ENCODE measurements at places on chromosomes 7 and 10. TPM values are rescaled to one million over a fixed set of nuclear protein-coding genes. Genes with fewer than 3 reads are reported as not detected.

GRCh38 chr10:29643771-29644501 lies 9.2 kb upstream of the SVIL start:
- no peak overlapping the region for H3K4me3 ChIP-seq
- H3K27me3 ChIP-seq, result peaks cover 15% of the 10 kb centered on the region
- no peaks in the 10 kb centered on the region for H3K36me3 ChIP-seq
- DNase-seq, result no peak

- no peak overlapping the region for H3K4me3 ChIP-seq
- no peak for DNase-seq
- H3K27ac ChIP-seq, result no peak overlapping the region
- H3K36me3 ChIP-seq, result no peaks in the 10 kb centered on the region
- peaks cover 43% of the 10 kb centered on the region for H3K27me3 ChIP-seq
These were observed 38.5 kb downstream of the IGF2BP3 start for GRCh38 chr7:23431702-23432199.

GRCh38 chr10:62744136-62744535 lies 60.4 kb upstream of the ADO start:
- no peak overlapping the region for H3K27ac ChIP-seq
- DNase-seq, result no peak
- no peak overlapping the region for H3K4me3 ChIP-seq
- H3K36me3 ChIP-seq, result no peaks in the 10 kb centered on the region

NAT16 gene
- not detected for total RNA-seq

DNA sequence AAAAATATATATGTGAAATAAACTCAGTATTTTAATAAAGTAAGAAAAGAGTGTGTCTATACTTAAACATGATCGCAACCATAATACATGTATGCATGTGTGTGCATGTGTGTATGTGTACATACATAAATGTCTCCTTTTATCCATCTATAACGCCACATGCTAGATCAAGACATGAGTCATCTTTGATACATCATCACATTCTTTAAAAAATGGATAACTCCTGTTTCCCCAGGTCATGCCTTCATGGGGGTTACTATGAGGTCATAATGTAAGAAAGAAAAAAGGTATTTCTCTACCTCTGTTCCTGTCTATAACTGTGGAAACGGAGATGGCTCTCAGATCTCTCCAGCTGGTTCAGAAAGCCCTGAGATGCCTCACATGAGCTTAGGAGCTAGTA lies 41.2 kb downstream of the LSMEM1 start:
- peaks cover 21% of the 10 kb centered on the region for H3K27me3 ChIP-seq
- no peak overlapping the region for H3K4me3 ChIP-seq
- no peaks in the 10 kb centered on the region for H3K4me1 ChIP-seq

GRCh38 chr7:66626331-66626934 lies 2.2 kb upstream of the KCTD7 start:
- no peak for DNase-seq
- no peaks in the 10 kb centered on the region for H3K27me3 ChIP-seq
- H3K36me3 ChIP-seq, result no peaks in the 10 kb centered on the region
- no peak overlapping the region for H3K4me3 ChIP-seq
- H3K4me1 ChIP-seq, result peaks cover 30% of the 10 kb centered on the region

DNA sequence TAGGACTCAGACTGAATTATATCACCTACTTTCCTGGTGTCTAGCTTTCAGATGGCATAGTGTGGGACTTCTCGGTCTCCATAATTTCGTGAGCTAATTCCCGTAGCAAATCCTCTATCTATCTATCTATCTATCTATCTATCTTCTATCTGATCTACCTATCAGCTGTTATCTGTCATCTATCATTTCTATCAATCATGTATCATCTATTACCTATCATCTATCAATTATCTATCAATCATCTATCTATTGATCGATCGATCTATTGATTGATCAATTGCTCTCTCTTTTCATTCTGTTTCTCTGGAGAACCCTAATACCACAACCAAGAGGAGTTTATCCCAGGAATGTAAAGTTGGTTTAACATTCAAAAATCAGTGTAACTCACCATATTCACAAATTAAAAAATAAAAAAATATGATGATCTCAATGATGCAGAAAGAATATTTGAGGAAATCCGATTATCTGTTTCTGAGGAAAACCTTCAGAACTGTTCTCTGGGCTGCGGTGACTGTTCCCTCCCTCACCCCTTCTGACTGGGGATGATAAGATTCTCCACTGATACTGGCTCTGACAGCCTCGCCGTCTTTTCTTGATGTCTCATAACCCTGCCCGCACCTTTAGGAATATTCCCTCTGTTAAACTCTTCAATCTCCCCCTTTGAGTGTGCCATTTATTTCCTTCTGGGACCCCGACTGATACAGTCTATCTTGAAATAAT lies 147.7 kb downstream of the ACTR3B start:
- no peaks in the 10 kb centered on the region for H3K36me3 ChIP-seq
- no peak overlapping the region for H3K4me3 ChIP-seq
- no peak for DNase-seq
- H3K27me3 ChIP-seq, result no peaks in the 10 kb centered on the region
- no peaks in the 10 kb centered on the region for H3K4me1 ChIP-seq

GRCh38 chr7:99095698-99096097 lies 48.2 kb downstream of the SMURF1 start:
- H3K4me3 ChIP-seq, result no peak overlapping the region
- peaks cover 28% of the 10 kb centered on the region for H3K36me3 ChIP-seq
- no peak overlapping the region for H3K27ac ChIP-seq

- H3K36me3 ChIP-seq, result peaks cover 68% of the 10 kb centered on the region
- H3K27ac ChIP-seq, result peak overlapping the region; percentile 7
- DNase-seq, result no peak
- no peak overlapping the region for H3K4me3 ChIP-seq
These were observed 53.7 kb downstream of the C1GALT1 start for GRCh38 chr7:7236041-7236440.

DNA sequence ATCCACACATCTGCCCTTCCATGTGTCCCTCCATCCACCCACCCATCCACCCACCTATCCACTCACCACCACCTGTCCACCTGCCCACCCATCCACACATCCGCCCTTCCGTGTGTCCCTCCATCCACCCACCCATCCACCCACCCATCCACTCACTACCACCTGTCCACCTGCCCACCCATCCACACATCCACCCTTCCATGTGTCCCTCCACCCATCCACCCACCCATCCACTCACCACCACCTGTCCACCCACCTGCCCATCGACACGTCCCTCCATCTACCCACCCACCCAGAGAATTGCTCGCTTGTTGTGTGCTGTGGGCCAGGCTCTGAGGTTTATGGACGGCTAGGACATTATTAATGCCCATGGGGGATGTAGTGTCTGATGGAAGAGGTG lies 500.2 kb downstream of the DNAJB6 start:
- H3K27ac ChIP-seq, result no peak overlapping the region
- H3K4me1 ChIP-seq, result no peaks in the 10 kb centered on the region
- no peak for DNase-seq

ASB15 gene
- total RNA-seq, result not detected

DNA sequence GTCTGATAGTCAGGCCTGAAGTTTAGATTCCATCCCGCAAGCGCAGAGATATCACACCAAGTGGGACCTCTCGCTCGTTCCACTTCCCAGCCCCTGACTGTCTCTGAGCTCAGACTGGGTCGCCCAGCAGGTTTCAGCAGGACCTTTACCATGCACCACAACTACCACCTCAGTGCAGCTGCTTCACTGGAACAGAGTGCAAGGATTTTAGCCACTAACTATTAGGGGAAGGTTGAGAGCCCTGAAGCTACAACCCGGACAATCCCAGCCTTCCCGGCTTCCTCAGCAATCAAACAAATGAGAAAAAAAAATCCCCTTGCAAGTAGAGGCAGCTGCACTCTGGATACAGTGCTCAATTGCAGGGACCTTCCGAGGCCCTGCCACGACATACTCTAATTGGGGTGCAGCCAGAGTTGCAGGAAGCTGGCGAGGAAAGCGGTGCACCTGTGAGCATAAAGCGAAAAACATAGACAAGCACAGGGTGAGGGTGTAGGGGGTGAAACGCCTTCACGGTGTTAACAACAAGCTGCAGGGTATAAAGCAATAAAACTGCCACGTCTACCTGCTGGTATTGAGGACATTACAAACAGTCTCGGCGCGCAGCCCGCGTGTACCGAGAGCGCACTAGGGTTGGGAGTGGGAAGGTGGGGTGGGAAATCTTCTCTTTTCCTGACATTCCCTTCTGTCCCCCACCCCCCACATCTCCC lies 2.6 kb upstream of the DLX6 start:
- H3K4me1 ChIP-seq, result peaks cover 8% of the 10 kb centered on the region
- peaks cover 8% of the 10 kb centered on the region for H3K36me3 ChIP-seq
- no peak overlapping the region for H3K4me3 ChIP-seq
- DNase-seq, result no peak
- peaks cover 92% of the 10 kb centered on the region for H3K27me3 ChIP-seq

DNA sequence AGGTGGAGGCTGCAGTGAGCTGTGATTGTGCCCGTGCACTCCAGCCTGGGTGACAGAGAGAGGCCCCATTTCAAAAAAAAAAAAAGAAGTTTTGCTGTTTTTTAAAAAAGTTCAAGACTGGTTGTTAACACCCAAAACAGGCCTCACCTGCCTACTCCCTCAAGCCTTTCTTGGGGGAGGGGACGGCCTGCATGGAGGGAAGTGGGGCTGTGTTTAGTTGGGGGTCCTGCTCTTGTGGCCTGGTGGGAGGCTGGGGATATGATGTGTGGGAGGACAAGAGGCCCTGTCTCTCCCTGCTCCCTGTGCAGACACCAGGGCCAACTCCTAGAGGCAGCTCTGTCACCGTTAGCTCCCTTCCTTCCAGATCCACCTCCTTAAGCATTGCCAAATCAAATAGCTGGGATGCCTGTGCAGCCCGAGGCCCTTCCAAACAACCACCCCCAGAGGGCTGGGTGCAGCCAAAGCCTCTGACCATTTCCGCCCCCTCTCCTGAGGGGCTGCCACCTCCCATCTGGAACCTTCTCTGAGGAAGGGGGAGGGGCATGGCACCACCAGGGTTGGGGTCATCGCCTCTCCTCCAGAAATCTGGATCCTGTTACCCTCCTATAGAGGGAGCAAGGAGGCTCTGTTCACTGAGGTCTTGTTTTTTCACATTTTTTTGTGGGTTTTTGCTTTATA lies 32.9 kb upstream of the ANKRD2 start:
- peaks cover 21% of the 10 kb centered on the region for H3K4me1 ChIP-seq
- no peaks in the 10 kb centered on the region for H3K27me3 ChIP-seq
- no peaks in the 10 kb centered on the region for H3K36me3 ChIP-seq
- H3K4me3 ChIP-seq, result no peak overlapping the region
- H3K27ac ChIP-seq, result no peak overlapping the region

GRCh38 chr7:67432536-67433234 lies 436.1 kb downstream of the TYW1 start:
- no peak overlapping the region for H3K4me3 ChIP-seq
- H3K27me3 ChIP-seq, result no peaks in the 10 kb centered on the region
- no peak for DNase-seq
- H3K4me1 ChIP-seq, result no peaks in the 10 kb centered on the region

DNA sequence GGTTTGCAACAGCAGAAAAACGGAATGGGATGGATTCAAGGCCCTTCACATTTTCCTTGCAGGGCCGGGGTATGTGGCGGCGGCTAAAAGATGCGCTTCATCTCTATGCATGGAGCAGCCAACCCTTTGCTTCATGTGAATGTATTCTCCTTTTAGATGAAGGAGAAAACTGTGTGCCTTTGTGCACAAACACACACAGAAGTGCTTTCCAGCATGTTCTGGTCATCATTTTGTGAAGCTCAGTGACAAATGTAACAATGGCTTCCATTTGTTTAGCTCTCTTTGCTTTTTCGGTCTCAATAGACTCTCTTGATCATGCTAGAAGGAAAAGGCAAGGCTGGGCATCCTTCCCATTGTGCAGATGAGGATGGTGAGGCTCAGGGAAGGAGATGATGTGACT lies 161.7 kb upstream of the MKI67 start:
- H3K27ac ChIP-seq, result no peak overlapping the region
- H3K36me3 ChIP-seq, result no peaks in the 10 kb centered on the region
- H3K4me3 ChIP-seq, result no peak overlapping the region
- no peaks in the 10 kb centered on the region for H3K4me1 ChIP-seq
- H3K27me3 ChIP-seq, result peaks cover 45% of the 10 kb centered on the region

GRCh38 chr10:109504401-109504800 lies 418.9 kb downstream of the XPNPEP1 start:
- H3K36me3 ChIP-seq, result no peaks in the 10 kb centered on the region
- no peak overlapping the region for H3K27ac ChIP-seq
- DNase-seq, result no peak
- H3K4me1 ChIP-seq, result no peaks in the 10 kb centered on the region

- H3K36me3 ChIP-seq, result no peaks in the 10 kb centered on the region
- no peak overlapping the region for H3K4me3 ChIP-seq
- H3K4me1 ChIP-seq, result peaks cover 19% of the 10 kb centered on the region
- no peak overlapping the region for H3K27ac ChIP-seq
- peaks cover 20% of the 10 kb centered on the region for H3K27me3 ChIP-seq
These were observed 19.9 kb upstream of the MEST start for GRCh38 chr7:130471974-130472373.

- no peaks in the 10 kb centered on the region for H3K36me3 ChIP-seq
- H3K27ac ChIP-seq, result no peak overlapping the region
- H3K4me3 ChIP-seq, result no peak overlapping the region
- no peak for DNase-seq
- H3K27me3 ChIP-seq, result peaks cover 23% of the 10 kb centered on the region
- H3K4me1 ChIP-seq, result peaks cover 2% of the 10 kb centered on the region
These were observed 105.4 kb upstream of the KMT2E start for GRCh38 chr7:104908636-104909035.

RPA3 gene
- 126 TPM for total RNA-seq

- no peak overlapping the region for H3K4me3 ChIP-seq
- no peaks in the 10 kb centered on the region for H3K4me1 ChIP-seq
- no peak for DNase-seq
- H3K27ac ChIP-seq, result no peak overlapping the region
- H3K36me3 ChIP-seq, result peaks cover 77% of the 10 kb centered on the region
- no peaks in the 10 kb centered on the region for H3K27me3 ChIP-seq
These were observed 129.2 kb downstream of the APBB1IP start for GRCh38 chr10:26567351-26567721.

DNA sequence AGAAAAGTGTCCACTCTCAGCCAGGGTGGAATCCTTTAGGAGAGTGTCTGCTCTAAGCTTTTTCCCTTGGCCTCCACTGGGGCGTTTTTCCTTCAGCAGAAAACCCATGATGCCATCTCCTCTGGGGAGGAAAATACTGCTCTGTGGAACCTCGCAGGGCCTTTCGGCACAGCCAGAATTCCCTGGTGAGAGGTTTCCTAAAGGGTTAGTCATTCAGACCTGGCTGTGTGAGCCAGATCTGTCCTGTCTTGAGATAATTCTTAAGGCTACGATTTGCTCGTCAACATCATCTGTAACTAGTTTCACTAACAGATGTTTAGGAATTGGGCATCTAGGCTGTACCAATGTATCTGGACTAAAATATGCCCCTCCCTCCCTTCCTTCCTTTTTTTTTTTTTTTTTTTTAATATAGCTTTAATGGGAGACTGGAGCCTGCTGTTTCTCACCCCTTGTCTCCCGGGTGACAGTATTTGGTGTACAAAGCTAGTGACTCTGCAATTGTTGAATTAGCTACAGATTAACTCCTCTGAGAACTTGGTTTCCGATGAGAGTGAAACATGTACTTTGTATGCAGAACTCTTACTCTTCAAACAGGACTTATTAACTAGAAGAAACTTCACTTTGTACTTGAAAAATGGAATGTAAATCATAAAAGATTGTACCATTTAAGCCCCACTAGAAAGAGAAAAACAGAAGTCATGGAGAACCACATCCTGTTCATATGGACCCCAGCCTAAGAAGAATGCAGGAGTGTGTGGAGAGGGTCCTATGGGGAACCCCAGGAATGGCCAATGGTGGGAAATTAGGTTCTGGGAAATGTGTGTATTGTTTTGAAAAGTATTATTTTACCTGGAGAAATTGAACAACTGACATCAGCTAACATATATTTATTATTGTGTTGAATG lies 230.9 kb downstream of the CAMK1D start:
- DNase-seq, result no peak
- H3K27ac ChIP-seq, result no peak overlapping the region
- no peaks in the 10 kb centered on the region for H3K4me1 ChIP-seq
- H3K36me3 ChIP-seq, result peaks cover 7% of the 10 kb centered on the region
